ENCODE measurements at places on chromosomes 6 and 20.

GRCh38 chr6:125798734-125799508, 8.2 kb downstream of the NCOA7 start:
- no peak for DNase-seq

DNA sequence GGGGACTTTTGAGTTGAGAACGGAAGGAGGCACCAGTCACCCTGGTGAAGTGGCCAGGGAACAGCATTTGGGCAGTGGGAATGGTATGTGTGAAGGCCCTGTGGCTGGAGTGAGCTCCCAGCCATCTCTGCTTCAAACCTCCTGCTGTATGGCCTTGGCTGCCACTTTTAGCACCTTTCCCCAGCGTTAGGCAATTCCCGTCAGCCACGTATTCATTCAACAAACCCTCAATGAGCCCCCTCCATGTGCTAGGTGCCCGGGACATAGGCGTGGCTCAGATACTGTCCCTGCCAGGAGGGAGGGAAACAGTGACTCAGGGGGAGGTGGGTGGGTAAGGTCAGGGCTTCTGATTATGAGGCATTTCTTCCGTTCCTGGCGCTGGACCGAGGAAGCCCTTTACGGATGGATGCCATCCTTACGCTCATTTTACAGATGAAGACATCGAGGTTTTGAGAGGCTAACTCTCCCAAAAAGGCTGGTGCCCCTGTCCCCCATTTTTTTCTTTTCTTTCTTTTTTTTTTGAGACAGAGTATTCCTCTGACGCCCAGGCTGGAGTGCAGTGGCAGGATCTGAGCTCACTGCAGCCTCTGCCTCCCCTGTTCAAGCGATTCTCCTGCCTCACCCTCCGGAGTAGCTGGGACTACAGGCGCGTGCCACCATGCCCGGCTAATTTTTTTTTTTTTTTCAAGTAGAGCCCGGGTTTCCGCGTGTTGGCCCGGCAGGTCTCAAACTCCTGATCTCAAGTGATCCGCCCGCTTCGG, 37.5 kb downstream of the SRC start:
- no peak for DNase-seq

DNA sequence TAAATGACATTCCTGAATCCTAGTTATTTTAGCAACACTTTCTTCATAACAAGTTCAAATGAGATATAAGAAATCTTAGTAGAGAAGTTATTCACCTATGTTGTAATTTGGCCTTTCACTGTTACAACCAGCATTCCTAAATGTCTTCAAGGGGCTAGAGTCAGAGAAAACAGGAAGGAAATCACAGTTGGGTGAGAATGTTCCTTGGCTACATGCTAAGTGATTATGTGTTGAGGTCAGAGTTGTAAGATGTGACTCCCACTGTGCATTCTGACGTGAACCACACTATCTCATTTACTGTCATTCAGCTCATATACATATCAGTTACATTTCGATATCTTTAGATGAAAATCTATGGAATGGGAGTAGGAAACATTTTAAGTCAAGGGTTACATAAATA, 51.0 kb upstream of the MLIP start:
- DNase-seq = no peak

DNA sequence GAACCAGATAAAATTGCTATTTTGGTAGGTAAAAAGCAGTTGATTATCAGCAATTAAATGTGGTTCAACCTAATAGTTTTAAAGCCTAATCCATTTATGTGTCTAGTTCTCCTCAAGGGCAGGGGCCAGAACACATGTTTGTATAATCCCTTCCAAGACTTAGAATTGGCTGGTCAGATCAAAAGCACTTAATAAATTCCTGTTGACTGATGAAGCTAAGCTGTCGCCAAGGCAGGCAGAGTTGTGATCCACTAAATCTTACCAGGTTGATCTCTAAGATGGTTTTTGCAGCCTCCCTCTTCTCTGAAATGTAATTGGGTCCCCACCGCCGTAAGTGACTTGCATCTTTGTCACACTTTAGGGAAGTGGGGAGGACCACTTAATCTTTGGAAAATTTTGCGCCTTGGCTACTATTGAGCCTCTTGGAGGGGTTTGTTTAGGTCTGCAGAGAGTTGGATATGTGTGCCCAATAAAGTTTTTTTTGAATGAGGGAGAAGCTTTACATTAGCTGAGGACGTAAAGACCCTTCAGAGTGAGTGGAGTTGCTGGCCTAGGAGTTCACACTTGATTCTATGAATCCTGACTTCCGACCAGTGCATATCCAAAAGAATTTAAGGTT, 65.9 kb downstream of the PHF20 start:
- no peak for DNase-seq

- DNase-seq = no peak
Measured at GRCh38 chr6:99187429-99187828, 162.0 kb downstream of the FAXC start.

GRCh38 chr20:49335476-49335875, 57.6 kb upstream of the ZNFX1 start:
- no peak for DNase-seq

DNA sequence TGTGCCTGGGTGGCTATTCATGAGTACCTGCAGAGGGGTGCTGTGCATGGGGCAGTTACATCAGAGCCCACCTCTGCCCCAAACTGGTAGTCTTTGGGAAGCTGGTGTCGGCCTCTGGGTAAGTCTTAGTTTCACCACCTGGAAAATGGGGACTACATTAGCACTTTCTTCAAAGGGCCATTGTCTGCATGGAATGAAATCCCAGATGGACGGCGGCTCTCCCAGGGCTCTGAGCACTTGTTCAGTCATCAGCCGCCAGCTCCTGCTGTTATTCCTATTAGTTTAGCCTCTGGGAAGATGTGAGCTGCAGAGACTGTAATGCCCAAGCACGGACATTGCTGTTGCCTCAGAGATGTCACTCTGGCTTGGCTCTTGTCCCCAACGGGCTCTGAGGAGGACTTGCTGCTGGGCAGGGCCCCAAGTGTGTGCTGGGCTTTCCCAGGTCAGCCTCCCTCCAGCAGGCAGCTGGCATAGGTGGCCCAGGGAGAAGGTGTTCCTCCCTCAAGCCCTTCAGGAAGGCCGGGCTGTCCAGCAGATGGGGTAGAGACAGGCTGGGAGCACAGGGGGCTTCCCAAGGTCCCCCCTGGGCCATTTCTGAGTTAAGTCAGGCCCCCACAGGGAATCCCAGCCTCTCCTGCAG, 268.3 kb downstream of the TFAP2C start:
- no peak for DNase-seq

DNA sequence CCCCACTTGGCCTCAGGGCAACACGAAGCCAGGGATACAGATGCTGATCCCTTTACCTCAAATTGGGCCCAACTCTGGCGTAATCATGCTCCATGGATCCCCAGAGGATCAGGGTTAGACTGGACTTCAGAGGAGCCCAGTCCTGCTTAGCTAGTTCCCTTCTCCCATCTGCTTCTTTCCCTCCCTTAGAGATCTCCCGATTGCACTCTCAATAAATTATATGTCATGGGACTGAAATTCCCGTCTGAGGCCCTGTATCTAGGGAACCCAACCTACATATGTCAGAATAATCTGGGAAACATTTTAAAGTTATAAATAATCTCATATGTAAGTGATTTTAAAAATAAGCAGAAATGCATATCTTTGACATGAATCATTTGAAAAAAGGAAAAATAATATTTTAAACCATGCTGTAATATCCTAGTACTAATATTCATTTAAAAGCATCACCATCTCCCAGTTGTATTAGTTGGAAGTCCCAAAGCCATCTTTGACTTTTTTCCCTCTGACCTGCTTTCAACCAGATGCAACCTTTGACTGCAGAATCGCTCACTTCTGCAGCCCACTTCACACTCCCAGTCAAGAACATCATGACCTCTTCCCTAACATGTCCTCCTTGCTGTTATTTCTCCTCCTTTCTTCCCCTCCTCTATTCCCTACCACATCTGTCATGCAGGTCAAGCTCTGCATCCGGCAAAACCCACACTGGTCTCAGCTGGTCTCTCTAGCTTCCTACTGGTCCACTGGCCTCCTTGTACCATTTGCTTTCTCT, 393.6 kb downstream of the BTBD3 start:
- DNase-seq = no peak

DNA sequence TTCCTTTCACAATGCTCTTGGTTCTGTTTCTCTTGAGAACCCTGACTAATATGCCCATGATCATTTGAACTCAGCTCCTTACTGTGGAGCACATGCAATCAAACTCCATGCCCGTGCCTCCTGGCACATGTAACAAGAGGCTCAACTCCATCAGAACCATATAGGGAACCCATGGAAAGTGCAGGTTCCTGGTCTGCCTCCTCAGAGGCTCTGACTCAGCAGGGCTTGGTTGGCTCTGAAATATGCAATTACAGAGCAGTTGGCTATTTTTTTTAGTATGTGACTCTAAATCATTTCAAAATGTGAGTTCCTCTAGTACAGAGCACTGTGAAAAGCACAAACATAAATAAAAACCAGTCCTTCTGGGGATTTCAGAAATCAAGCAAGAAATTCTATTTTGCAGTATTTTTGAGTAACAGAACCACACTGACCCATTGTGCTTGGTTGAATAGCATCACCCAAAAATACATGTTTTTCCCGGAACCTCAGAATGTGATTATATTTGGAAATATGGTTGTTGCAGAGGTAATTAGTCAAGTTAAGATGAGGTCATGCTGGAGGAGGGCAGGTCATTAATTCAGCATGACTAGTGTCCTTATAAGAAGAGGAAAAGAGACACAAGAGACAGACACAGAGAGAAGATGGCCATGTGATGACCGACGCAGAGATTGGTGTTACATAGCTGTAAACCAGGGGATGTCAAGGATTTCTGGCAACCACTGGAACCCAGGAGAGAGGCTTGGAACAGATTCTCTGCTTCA, 13.2 kb upstream of the MAP3K4 start:
- DNase-seq = no peak

DNA sequence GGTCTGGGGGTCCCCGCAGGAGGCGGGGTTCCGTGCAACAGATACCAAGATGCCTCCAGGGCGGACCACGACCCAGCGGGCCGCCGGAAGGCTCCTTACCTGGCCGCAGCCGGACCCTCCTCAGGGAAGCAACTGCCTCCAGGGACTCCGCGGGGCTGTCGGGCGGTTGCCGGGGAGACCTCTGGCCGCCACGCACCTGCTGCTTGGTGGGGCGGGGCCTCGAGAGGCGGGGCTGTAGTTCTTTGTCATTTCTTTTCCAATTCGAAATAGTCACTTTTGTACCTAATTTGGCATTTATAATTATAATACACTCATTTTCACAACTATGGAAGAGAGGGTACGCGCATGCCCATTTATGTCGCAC, 647 bp downstream of the AK9 start:
- peak; percentile 33 for DNase-seq

GRCh38 chr20:60160451-60161145, 202.4 kb downstream of the CDH26 start:
- DNase-seq = no peak

- DNase-seq = no peak
Measured at GRCh38 chr6:40583709-40584108, 3.5 kb downstream of the LRFN2 start.

DNA sequence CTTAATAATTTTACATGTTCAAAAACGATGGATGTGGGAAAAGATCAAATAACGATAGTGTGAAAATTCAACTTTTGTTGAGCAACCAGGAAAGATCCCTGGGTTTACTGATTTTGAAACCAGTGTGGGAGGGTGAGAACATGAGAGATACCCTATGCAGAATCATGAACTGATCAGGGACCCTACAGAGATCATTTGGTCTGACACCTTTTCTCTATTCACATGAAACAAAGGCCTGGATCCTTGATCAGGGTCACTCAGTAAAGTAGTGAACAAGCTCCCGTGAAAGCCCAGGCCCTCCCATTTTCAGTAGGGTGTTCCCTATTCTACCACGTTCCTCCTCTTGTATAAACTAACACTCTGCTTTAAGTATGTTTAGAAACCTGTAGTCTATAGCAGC, 60.5 kb upstream of the DUSP22 start:
- DNase-seq = no peak

DNA sequence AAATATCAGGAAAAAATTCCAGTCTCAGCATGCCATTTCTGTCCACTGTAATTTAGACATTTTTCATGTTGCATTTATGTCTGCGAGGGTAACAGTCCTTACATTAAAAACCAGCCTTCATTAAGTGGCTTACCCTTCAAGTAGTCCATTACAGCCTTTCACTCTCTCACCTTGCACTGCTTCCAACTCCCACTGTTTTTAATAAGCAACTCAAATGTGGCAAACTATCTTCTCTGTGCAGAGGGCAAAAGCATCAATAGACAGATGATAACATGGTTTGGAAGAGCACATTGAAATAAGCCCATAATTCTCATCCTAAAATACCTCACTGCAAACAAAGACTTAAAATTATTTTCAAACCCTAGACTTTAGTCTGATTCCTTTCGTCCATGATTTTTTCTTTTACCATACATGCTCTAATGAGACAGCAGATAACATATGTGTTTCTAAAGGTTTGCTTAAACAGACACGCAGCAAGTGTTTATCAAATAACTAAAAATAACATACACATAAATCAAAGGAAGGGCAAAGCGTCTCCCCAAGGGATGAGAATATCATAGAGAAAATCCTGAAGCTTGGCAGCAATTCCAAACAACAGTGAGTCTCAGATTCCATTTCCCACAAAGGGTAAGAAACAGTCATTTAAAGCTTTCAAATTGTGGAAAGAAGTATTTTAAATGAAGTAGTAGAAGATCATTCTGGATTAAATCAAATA, 130.4 kb downstream of the PTPRK start:
- no peak for DNase-seq

GRCh38 chr20:36852187-36852586, 23.8 kb upstream of the TLDC2 start:
- no peak for DNase-seq

GRCh38 chr6:112232845-112233256, 21.5 kb downstream of the LAMA4 start:
- DNase-seq = no peak

DNA sequence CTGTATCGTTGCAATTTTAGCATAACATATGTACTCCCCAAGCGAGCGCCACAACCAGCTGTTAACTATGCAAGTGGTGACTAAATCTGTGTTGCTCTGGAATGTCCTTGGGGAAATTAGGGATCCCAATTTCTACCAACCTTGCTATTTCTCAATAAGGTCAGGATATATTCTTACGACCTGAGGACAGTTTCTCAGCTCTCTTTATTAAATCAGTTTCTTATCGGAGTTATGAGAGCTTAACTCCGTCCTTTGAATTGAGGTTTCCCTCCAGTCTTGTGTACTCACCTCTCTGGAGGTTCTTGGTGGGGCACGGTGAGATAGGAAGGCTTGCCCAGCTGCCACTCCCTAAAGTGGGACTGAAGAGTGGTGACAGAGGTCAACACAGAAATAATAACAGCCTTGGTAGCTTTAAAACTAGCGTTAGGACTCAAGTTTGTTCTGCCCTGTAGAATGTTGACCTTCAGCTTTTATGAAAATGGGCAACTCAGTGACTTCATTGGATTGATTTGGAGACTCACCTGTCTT, 694 bp downstream of the MRPS18B start:
- DNase-seq = no peak
